ENCODE measurements at places on chromosomes 16 and 17. TPM values are rescaled to one million over a fixed set of nuclear protein-coding genes. Genes with fewer than 3 reads are reported as not detected.

KRTAP16-1 gene
- total RNA-seq: not detected

DNA sequence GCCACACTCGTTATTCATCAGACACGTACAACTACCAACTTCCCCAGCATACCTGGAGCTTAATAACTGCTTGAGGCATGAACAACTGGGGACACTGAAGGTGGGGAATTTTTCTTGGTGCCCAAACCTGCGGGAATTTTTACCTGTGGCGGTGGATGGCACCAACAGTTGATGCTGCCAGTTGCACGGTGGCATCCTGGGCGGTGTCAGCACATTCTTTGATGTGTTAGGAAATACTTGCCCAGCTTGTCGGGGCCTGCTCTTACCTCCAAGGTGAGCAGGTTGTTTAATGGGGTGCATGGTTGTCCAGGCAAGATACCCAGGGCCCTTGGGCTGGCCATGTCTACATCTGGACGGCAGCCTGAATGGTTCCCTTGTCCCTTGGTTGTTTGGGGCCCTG is 79.6 kb downstream of the CRISPLD2 start:
- no peak for DNase-seq

LDHD gene
- 2.6 TPM for total RNA-seq

CACNB1 gene
- total RNA-seq: 3.6 TPM

GRCh38 chr16:66409156-66409555 is 17.9 kb upstream of the BEAN1 start:
- no peak for DNase-seq

GRCh38 chr17:7318121-7318860 is 3.1 kb upstream of the GPS2 start:
- no peak for DNase-seq

DNA sequence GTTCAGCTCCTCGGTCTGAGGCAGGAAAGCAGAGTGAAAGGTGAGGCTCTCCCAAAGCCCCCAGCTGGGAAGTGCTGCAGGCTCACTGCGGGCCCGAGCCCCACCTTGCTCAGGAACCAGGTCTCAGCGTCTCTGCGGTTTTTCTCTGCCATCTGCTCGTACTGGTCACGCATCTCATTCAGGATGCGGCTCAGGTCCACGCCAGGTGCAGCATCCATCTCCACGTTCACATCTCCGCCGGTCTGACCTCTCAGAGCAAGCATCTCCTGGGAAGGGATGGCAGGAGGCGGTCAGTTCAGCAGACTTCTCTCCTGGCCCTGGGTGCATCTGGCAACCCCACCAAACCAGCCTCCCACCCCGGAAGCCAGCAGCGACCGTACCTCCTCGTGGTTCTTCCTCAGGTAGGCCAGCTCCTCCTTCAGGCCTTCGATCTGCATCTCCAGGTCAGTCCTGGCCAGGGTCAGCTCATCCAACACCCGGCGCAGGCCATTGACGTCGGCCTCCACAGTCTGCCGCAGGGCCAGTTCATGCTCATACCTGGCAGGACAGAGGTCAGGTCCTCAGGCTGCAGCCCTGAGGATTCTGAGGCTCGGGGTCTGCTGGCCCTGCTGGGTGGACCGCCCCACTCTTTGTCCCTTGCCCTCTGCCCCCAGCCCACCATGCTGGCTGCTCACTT is 1.5 kb downstream of the KRT16 start:
- DNase-seq: no peak

- DNase-seq: no peak
These were observed 104.3 kb downstream of the PHKB start for GRCh38 chr16:47565454-47565853.

- no peak for DNase-seq
These were observed 3.2 kb upstream of the HOXB9 start for GRCh38 chr17:48629411-48629759.

DNA sequence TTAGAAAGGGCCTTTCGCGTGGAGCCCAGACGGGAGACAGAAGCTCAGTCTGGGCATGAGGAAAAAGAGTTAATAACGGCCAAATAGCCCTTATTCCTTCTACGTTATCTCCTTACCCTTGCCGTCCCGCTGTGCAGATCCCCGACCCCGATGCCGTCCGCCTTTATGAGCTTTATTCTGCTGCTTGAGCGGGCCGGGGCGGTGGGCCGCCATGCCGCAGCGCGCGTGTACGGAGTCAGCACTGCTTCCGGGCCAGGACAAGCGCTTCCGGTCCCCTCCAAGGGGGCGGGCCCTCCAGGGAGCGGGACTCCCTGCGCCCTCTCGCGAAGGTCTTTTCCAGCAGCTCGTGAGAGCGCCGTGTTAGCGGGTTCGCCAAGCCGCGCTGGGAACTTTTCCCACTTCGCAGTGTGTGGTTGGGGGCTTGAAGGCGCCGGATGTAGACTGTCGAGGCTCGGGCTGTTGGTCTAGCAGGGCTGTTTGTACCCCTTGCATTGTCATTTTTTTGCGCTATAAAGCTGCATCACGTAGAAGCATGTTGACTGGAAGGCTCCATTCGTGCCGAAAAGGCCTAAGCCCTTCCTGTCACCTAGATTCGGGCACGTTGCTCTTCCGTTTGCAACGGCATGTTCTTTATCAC is at the start of gene TSR1:
TSR1 (minus strand) TSS at position 243 of the 637 bp plus-strand sequence; CDS start at position 213, 30 bp downstream.
- peak; percentile 87 for DNase-seq

GRCh38 chr17:67285360-67285759 is 40.4 kb upstream of the HELZ start:
- no peak for DNase-seq

GRCh38 chr17:37570527-37571093 is 38.6 kb downstream of the SYNRG start:
- DNase-seq: peak; percentile 68

GRCh38 chr17:61517843-61518606 is 65.8 kb downstream of the TBX4 start:
- no peak for DNase-seq

KLHL10 gene
- total RNA-seq: 0.05 TPM

DNA sequence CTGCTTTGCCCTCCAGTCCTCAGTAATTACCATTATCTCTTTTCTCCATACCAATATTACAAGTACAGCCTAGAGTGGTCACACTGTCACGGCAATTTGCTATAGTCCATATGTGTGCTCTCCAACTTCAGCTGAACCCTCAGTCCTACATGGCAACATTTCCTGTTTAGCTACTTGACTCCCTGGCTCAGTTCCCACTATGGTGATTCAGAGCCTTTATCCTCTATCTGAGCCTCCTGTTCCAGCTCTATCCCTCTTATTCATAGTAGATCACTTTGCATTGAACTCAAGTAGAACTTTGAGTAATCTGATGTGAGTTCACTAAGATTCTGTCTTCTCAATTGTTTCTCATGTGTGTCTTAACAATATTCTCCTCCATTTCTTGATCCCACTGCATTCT is 43.7 kb upstream of the GOSR1 start:
- peak; percentile 45 for DNase-seq

DHX58 gene
- total RNA-seq: 3.7 TPM

CHAD gene
- total RNA-seq: not detected

DNA sequence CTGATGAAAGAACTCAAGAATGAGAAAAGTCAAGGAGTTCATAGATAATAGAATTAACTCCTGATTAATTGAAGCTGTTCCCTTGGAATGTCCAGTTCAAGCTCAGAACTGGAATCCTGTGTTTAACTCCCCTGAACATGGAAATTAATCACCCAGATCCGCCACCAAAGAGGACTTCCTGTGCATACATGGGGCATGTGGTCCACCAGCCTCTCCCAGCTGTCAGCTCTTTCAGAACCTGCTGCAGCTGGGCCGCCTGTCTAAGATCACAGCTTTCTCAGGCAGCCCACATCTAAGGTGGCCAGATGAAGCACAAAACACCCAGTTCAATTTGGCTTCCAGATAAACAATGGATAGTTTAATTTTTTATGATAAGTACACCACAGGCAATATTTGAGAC is 203.7 kb upstream of the COX10 start:
- DNase-seq: no peak

ZFHX3 gene
- 5.9 TPM for total RNA-seq

DNA sequence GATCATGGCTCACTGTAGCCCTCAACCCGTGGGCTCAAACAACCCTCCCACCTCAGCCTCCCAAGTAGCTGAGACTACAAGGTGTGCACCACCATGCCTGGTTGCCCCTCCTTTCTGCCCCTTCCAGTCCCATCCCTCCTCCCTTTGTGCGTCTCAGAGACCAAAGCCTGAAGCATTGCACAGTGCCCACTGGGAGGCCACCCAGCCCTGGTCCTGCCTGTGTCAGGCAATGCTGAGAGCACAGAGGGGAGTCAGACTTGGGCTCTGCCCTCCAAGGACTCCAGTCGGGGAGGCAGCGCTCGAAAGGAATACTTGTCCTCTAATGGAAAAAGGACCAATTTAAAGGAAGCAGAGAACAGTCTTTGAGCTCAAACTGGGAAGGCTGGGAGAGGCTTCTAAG is 20.4 kb downstream of the RAI1 start:
- no peak for DNase-seq

CRHR1 gene
- total RNA-seq: not detected

DNA sequence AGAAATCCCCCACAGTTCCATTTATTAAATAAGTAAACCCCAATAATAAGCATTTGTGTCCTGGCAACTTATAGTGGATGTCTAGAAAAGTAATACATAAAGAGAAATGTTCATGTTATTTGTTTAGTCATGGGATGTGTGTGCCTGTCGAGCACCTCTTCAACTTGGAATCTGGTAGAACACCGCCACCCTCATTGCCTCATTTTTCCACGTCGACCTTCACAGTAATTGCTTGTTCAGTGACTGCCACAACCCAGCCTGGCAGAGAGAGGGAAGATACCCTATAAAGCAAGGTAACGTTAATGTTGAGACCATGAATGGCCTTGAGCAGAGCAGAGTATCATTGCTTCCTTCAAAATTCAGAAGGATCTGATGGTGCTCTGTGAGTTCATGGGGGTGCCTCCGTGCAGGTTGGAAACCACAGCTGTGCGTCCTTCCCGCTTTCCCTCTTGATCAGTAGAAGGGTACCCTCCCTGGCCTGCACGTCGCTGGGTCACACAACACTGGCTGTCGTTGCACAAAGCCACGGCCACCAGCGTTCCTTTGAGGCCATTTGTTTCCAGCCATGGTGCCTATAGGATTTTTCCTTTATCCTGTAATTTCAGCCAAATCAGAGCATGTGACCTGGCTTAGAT is 3.7 kb upstream of the DNASE1 start:
- DNase-seq: no peak

TK1 gene
- total RNA-seq: 36.4 TPM
